DND-41 (cell line): ENCODE measurements at places on chromosomes 7 and 10.
A peak's percentile ranks its signal among the peaks of the same experiment; 100 is the strongest.

DNA sequence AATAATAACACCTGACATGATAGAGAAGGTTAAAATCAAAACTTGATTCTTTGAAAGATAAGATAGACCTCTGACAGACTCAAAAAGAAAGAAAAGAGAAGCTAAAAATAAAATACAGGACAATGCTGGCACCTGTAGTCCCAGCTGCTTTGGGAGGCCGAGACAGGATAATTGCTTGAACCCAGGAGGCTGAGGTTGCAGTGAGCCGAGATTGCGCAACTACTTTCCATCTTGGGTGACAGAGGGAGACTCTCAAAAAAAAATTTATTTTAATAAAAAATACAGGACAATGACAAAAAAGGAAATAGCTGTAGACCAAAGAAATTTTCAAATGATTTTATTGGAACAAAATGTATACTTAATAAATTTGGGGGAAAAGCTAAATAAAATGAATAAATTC, 263.2 kb downstream of the SDK1 start:
- no peak for DNase-seq

DNA sequence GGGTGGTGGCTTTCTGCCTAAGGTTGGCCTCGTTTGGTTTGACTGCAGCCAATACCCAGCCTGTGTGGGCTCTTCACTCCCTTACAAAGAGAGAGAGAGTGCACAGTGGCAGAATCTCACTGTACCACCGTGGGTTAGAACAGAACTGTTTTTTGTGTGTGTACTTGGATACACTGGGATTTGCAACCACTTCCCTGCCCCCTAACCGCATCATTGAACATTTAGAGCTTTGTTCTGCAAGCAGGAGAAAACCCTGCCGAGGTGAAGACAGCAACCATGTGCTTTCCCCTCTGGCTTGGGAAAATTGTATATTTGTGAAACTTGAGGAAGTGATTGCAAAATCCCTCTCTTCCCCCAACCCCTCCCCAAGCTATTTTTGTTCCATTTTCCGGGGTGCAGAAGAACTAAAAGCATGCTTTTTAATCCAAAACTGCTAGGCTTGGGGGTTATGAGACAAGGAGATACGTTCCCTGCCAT, 201.2 kb downstream of the TCF7L2 start:
- no peak for DNase-seq

GRCh38 chr10:102651455-102652169, 7.3 kb downstream of the TRIM8 start:
- no peak for DNase-seq

DNA sequence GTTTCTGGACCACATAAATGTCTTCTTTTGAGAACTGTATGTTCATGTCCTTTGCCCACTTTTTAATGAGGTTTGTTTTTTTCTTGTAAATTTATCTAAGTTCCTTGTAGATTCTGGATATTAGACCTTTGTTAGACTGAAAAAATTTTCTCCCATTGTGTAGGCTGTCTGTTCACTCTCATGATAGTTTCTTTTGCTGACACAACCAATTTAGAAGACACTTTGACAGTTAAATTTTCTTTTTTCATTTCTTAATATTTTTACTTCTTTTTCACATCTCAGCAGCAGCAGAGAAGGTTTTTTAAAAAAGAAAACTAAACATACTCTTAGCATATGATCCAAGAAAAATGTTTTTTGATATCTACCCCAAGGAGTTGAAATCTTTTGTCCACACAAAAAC, 61.8 kb downstream of the RNF32 start:
- DNase-seq, result no peak

DNA sequence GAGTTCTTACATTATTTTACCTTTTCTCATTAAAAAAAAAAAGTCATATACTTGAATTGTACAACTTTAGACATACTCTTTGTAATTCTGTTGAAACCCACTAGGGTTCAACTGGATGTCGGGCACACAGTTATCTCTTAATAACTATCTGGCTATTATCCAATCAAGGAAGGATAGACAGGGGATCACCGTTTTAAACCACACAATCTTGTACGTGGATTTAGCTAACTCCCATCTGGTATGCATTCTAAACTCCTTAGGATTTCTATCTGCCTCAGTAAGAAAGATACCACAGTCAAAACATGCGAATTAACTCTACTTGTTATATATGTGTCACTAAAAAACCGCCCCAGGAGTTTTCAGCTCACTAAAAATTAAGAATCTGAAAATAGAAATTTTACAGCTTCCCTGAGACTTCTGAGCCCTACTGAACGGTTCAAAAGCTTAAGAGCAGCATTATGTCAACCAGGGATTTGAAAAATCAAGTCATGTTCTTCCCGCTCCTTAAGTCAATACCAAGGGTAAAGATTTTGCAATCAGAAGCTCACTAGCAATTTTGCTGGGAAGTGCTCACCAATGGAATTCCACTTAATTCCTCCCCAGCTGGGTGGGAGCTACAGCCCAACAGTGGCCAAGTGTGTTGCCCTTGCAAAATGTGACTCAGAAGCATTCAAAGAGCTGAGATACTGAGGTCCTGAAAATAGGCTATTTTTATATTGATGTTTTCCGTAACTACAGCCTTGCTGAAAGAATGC, 267.0 kb downstream of the FRMD4A start:
- DNase-seq, result no peak

DNA sequence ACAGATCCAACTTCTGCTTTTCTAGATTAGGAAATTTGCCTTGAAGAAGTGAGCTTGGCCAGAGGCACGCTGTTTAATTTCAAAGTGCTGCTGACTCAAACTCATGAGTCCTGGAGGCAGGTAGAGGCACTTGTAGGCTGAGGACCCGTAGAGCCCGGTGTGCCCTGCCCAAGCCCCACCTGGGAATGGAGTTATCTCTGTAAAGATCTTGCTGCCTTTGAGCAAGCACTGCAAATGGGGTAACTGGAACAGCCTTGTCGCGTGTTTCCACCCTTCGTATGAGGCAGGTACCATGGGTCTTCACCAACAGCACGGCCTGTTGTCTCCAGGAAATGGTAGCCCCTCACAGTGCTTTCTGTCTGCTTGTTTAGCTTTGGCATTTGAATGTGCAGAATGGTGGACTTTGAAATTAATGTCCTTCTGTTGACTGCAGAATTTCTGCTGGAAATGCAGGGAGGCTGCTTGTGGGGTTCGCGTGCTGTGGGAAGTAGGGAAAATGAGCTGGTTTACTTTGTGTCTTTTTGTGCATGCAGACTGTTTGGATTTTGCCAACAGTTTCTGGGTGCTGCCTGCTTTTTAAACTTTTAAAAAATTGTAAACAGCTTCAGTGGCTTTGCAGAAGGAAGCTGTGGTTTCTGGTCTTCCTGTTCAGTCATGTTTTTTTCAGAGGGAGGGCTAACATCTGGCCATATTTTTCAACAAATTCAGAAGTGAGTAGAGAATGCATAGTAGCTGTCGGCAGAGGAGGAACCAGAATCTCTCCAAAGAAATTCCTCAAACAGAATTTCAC, 27.2 kb downstream of the CCM2 start:
- peak; percentile 72 for DNase-seq

GRCh38 chr10:31656851-31657433, 271.7 kb downstream of the ARHGAP12 start:
- no peak for DNase-seq

GRCh38 chr10:36730316-36730715, 395.1 kb upstream of the ANKRD30A start:
- DNase-seq, result no peak

- DNase-seq, result no peak
These were observed 182.8 kb downstream of the CREB5 start for GRCh38 chr7:28595076-28595475.

DNA sequence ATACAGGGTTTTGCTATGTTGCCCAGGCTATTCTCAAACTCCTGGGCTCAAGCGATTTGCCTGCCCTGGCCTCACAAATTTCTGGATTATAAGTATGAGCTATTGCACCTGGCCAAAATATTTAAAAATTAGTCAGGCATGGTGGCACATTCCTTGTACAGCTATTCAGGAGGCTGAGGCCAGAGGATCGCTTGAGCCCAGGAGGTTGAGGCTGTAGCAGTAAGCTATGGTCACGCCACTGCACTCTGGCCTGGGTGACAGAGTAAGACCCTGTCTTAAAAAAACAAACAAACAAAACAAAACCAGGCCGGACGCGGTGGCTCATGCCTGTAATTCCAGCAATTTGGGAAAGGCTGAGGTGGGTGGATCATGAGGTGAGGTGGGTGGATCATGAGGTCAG, 14.5 kb upstream of the SIRT1 start:
- DNase-seq, result no peak

- DNase-seq, result no peak
These were observed 166.0 kb upstream of the ZMIZ1 start for GRCh38 chr10:78902815-78903214.

DNA sequence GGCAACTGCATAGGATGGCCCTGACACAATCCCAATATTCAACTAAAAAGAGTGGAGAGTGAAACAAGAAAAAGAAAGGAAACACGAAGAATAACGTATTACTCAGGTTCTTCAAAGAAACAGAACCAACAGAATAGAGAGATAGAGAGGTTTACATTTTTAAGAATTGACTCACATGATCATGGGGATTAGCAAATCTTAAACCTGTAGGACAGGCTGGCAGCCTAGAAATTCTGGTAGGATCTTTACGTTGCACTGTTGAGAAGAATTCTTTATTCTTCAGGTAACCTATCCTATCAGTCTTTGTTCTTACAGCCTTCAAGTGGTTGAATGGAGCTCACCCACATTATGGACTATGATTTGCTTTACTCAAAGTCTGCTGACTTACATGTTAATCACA, 103.9 kb downstream of the AASS start:
- no peak for DNase-seq

- no peak for DNase-seq
These were observed 2.4 kb downstream of the MEPCE start for GRCh38 chr7:100432053-100432452.

DNA sequence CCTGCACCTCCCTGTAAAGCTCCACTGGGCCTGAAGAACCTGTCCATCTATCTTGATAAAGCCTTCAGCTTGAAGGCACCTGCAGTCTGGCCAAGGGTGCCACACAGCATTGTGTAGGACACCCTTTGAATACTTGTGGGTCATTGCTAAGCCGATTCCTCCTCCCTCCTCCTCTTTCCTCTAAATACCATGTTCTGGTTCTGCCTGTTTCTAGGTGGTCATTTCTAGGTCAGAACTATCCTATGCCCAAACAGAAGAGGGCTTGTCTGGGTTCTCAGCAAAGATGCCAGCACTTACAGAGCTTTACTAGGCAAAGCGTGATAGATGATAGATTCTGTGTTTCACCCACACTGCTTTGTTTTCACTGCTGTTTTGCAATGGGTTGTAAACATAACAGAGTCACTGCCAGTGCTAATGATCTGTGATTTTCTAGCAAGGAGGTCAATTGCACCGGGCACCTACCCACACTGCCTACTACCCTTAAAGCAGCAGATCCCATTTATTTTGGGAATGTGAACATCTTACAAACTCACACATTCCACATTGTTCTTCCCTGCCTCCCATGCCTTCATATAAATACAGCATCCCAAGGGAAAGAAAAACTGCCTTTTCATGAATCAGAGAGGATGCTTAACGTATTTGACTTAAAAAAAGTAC, 279.1 kb upstream of the PITRM1 start:
- no peak for DNase-seq

- no peak for DNase-seq
These were observed 44.3 kb downstream of the SMURF1 start for GRCh38 chr7:99099499-99100077.

GRCh38 chr7:154777489-154777888, 225.4 kb downstream of the PAXIP1 start:
- DNase-seq, result peak; percentile 35

DNA sequence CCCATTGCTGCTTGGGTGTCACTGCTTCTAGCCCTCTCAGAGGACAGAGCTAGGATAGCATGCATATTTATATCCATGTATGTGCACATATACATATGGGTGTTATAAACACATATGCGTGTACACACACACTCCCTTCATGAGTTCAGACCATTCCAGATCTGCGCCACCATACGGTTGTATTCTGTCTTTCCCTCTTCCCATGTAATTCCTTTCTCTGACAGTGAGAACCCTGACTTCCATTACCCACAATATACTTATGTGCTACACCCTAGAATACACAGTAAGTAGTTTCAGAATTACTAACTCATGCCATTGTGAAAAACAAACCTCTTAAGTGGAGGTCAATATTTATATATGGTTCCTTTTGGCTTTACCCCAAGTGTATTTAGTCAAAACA, 116.6 kb upstream of the SAMD8 start:
- no peak for DNase-seq

- DNase-seq, result no peak
These were observed 188.4 kb downstream of the SEM1 start for GRCh38 chr7:96521068-96521894.
